ENCODE measurements at places on chromosomes 16 and 17. TPM values are rescaled to one million over a fixed set of nuclear protein-coding genes. Genes with fewer than 3 reads are reported as not detected.

The HAP1 gene
- total RNA-seq, result 1.4 TPM

The KREMEN2 gene
- total RNA-seq, result not detected

The STX1B gene
- 1.7 TPM for total RNA-seq

The FAM83G gene
- 4.5 TPM for total RNA-seq

The IQCK gene
- total RNA-seq, result 8.1 TPM

GRCh38 chr16:74577882-74578366 lies 29.0 kb downstream of the GLG1 start:
- no peak for DNase-seq

DNA sequence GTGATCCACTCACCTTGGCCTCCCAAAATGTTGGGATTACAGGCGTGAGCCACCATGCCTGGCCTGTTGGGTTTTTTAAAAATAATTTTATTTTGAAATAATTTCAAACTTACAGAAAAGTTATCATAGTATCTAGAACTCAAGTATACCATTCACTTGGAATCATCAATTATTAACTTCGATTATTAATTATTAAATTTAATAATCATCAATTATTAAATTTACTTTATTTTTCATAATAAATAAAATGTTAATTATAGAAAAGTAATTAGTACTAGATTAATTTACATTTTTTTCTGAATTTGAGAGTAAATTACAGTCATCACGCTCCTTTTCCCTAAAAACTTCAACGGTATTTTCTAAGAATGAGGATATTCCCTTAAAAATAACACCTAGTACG lies 13.7 kb upstream of the SKAP1 start:
- DNase-seq, result no peak

Data from spleen (tissue), 13 donors.